ENCODE measurements at places on chromosomes 5 and 9. TPM values are rescaled to one million over a fixed set of nuclear protein-coding genes. Genes with fewer than 3 reads are reported as not detected.

DNA sequence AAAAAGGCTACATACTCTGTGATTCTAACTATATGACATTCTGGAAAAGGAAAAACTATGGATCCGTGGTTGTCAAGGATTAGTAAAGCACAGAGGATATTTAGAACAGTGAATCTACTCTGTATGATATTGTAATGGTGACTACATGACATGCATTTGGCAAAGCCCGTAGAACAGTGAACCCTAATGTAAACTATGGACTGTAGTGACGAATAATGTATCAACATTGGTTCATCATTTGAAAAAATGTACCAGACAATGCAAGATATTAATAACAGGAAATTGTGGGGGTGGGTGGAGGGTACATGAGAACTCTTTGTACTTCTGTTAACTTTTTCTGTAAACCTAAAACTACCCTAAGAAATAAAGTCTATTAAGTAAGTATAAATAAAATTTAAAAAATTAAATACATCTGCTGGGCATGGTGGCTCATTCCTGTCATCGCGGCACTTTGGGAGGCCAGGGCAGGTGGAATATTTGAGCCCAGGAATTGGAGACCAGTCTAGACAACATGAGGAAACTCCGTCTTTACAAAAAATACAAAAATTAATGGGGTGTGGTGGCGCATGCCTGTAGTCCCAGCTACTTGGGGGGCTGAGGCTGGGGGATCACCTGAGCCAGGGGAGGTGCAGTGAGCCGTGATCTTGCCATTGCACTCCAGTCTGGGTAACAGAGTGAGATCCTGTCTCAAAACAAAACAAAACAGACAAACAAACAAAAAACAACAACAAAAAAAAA lies 101.7 kb upstream of the TBC1D2 start:
- no peak for DNase-seq

DNA sequence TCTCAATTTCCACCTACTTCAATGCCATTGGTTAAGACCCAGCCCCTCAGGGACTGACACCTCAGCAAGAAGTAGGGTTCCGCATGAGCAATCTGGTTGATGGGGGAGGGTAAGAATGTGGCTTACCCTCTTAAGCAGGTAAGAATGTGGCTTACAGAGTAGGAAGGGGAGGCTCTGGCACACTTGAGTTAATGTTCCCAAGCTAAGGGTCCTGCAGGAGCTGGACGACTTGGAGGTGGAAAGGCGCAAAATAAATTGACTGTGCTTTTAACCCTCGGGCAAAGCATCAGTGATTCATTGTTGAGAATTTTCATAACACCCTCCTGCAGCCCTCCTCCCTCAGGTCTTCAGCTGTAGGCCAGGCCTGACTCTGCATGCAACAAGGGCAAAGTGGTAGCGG lies 24.9 kb upstream of the ADRA1B start:
- DNase-seq, result no peak

DNA sequence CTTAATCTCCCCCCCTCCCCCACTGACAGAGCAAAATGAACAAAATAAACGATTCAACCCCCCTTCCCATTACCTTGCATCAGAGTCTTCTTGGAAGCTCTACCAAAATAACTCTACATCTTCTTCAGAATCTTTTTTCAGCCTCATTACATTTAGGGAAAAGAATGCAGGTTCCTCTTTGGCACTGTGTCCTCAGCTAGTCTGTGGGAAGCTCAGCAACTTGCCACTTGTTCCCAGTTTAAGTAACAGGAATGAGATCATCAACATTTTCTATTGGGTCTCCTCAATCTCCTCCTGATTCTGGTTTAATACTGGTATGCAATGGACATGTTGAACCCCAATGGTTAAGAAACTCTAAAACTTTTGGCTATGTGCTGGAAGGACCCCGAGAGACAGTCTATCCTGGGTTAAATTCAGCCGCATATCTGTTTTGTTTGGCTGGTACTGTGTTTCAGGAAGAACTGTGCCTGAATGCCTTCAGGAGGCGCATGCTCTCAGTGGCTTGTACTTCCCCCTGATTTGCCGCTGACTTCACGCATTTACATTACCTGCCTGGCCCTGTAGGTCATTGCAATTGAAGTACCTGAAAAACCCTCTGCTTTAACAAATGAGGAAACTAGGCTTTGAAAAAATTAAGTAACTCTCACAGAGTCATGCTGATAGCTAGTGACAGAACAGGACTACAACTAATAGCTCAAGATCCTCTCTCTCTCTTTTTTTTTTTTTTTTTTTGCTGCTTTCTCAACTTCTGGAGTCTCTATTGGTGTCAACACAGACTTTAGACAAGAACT lies 78.1 kb upstream of the HMHB1 start:
- DNase-seq, result no peak

DNA sequence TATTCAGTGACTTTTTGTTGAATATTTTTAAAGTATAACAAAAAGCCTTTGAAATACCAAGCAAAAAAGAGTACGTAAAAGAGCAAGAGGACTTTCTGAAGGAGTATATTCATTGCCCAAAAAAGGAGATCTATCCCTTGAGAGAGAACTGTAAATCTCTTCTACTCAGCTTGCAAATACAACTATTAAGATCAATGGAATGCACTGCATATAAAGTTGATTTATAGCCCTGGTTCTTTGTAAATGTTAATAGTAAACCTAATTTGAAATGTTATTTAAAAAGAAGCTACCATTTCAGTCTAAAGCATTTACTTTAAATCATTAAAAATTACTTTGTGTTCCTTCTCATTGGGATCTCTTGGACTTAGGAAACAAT lies 168.1 kb downstream of the PDE4D start:
- no peak for DNase-seq

DNA sequence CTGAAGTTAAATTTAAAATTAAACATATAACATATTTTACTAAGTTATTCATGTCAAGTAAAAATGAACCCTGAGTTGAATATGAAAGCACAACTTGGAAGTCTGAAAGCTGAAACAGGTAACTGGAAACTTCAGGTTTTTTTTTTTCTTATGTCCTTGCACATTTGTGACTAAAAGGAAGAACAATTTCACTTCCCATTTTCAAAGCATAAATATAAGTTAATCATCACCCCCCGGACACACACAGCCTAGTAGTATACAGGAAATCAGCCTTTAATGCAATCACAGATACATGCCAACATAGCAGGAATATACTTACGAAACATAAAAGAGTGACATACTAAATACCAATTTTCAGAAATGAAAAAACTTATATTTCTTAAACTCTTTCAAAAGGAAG lies 225.9 kb downstream of the RFX3 start:
- DNase-seq, result no peak

DNA sequence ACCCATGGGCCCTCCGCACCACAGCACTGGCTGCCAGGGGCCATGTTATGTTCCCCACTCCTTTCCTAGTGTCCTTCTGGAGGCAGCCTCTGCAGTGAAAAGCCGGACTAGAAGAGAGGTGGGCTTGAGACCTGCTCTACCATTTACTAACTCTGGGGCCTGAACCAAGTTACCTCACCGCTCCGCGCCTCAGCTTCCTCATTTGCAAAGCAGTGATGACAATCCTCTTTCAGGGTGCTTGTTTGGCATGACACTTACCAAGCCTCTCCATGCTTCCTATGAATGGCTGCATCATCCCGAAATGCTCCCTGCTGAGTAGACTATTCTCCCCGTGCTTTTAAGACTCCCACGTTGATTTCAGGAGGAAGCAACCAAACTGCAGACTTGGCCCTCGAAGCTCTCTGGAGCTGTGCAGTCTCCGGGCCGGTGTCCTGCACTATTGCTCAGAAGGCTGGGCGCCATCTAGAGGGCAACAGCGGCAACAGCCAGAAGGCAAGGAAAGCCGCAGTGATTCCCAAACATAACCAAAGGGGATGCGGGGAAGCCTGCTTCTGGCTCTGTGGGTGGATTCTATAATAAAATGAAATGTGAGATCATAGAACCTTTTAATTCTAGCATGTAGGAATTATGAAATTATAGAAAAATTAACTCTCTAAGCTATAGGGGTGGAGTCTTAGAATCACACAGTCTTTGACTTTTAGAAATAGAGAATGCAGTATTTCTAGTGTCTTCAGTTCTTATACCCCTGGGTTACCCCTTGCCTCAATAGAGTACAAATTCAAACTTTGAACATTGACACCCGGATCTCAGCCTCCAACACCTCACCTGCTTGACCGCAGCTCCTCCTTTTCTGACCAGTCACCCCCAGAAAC lies 599.8 kb upstream of the BRINP1 start:
- peak; percentile 76 for DNase-seq

- DNase-seq, result no peak
These were observed 468.8 kb downstream of the BNC2 start for GRCh38 chr9:16401701-16402100.

DNA sequence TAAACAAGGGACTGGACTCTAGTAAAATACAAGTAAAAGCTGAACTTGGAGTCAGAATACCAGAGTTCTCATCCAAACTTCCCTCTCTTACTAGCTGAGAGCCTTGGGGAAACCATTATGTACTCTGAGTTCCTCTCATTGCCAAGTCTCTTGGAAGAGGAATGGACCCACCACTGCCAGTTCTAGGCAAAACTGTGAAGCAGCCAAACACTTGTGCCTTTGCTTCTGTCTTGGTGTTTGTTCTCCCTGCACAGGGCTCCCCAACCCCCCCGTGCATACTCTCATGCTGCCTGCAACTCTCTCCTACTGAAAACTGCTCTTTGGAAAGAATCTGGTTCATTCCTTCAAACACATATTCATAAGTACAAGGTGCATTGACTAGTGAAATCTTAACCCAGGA lies 102.6 kb downstream of the PDZD2 start:
- DNase-seq, result no peak

- DNase-seq, result no peak
These were observed 38.2 kb upstream of the ZNF354A start for GRCh38 chr5:178768371-178769260.

DNA sequence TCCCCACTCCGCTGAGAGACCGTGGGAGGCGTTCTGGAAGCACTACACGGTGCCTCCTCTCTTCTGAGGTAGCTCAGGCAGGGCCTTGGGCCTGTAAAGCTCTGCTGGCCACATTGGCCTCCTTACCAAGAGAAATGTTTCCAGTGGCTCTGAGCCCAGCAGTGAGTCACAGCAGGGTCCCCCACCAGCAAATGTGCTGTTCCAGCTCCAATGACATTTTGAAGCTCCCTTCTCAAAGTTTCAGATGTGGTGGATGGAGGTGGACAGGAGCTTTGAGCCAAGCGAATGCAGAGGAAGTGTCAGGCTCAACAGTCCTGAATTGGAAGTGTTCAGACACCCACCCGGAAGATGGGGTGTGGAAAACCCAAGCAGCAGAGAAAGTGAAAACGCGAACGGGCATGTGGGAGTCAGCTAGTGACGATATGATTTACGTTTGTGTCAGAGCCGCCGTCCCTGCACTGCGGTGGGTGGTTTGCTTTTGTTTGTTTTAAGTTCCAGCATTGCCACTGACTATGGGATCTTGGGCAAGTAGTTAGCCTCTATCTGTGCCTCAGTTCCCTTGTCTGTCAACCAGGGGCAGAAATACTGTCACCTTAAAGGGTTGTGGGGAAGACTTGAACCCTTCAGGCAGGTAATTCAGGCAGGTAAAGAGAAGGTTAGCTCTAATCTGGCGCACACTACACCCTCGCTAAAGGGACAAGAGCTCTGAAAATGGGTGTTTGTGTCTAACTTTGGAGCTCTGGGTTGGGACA lies 38.2 kb downstream of the C5orf15 start:
- no peak for DNase-seq

DNA sequence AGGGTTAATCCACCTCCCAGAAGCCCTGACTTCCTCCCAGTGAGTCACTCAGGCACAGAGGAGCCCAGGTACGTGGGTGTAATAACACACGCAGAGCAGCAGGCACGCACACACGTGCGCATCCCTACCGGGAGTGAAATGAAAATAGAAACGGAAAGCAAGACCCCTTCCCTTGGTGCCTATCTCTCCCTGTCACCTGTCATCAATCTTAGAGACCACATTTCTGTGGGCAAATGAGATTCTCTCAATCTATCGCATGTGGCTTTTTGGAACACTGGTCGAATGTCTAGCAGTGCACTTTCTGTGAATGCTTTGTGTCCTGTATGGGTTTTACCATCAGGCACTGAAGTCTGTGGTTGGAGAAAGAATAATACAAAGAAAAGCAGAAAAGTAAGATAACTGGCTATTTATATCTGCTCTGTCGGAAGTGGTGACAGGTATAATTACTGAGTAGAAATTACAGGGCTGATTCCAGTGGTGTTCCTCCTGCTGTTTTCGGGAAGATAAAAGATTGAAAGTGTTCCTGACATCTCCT lies 137.7 kb upstream of the GRIA1 start:
- no peak for DNase-seq

GRCh38 chr9:8600914-8601680 lies 801.5 kb upstream of the DMAC1 start:
- no peak for DNase-seq

The STPG3 gene
- total RNA-seq, result not detected

The IL5 gene
- total RNA-seq, result not detected

The PCDHGC5 gene
- 0.19 TPM for total RNA-seq

The MSX2 gene
- total RNA-seq, result 2.0 TPM

The LCN6 gene
- total RNA-seq, result not detected

The DCTN3 gene
- 59.7 TPM for total RNA-seq

The FUT7 gene
- not detected for total RNA-seq

The MATR3 gene
- total RNA-seq, result 295 TPM

The IFNA17 gene
- not detected for total RNA-seq

The ENHO gene
- 0.92 TPM for total RNA-seq
